ENCODE measurements at places on chromosomes 11 and 22. TPM values are rescaled to one million over a fixed set of nuclear protein-coding genes. Genes with fewer than 3 reads are reported as not detected.
A peak's percentile ranks its signal among the peaks of the same experiment; 100 is the strongest.

DNA sequence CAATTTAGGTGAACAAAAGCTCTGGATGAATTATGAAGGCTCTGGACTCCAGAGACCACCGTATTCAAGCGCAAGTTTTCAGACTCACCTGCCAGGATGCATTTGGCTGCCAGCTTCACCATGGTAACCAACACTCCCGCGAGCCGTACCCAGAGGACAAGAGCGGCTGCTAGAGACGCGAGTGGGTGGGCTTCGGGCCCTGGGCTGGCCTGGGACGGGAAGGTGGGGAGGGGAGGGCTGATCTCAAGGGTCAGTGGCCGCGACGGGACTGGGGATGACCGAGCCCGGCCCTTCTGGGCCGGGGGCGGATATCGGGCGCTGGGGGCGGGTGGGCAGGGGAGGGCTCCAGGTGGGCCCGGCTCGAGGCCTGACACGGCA, 344 bp downstream of the IFT27 start:
- 0 out of 2 replicates have a peak, but pooled peaks cover 6% of the 10 kb centered on the region for H3K4me1 ChIP-seq
- H3K36me3 ChIP-seq: no peaks in the 10 kb centered on the region
- DNase-seq: peak; percentile 48

- no peak overlapping the region for H3K4me3 ChIP-seq
- no peaks in the 10 kb centered on the region for H3K27me3 ChIP-seq
- no peak overlapping the region for H3K27ac ChIP-seq
- H3K36me3 ChIP-seq: no peaks in the 10 kb centered on the region
- DNase-seq: no peak
- no peaks in the 10 kb centered on the region for H3K4me1 ChIP-seq
Observed at GRCh38 chr11:74403607-74404321, 5.5 kb upstream of the PGM2L1 start.

GRCh38 chr11:19520681-19521080, 192.0 kb upstream of the NAV2 start:
- DNase-seq: no peak
- H3K4me3 ChIP-seq: no peak overlapping the region

GRCh38 chr22:48423481-48423911, 1404.2 kb downstream of the BRD1 start:
- H3K36me3 ChIP-seq: no peaks in the 10 kb centered on the region
- peak overlapping the region; percentile 23 for H3K27ac ChIP-seq
- peak; percentile 68 for DNase-seq
- H3K4me1 ChIP-seq: peaks cover 25% of the 10 kb centered on the region
- H3K27me3 ChIP-seq: no peaks in the 10 kb centered on the region

- DNase-seq: no peak
- H3K4me1 ChIP-seq: 0 out of 2 replicates have a peak, but pooled peaks cover 6% of the 10 kb centered on the region
- no peak overlapping the region for H3K4me3 ChIP-seq
- no peaks in the 10 kb centered on the region for H3K36me3 ChIP-seq
- H3K27me3 ChIP-seq: no peaks in the 10 kb centered on the region
- H3K27ac ChIP-seq: no peak overlapping the region
Observed at GRCh38 chr22:45916515-45916914, 60.4 kb downstream of the WNT7B start.

DNA sequence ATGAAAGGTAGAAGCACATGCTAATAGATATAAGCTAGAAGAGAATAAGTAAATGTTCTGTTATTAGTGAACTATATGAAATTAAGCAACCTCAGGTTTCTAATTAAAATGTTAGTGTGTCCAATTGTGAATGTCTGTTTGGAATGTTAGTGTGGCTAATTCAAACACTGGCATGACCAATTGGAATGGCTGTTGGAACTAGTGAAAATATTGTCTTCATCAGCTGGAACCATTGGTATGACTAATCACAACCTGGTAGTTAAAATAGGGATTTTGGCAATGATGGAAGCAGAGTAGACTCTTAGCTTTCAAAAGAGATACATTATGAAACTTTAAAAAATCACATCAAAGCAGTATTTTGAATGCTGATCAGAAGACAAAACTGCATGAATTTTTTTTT, 66.8 kb downstream of the CYB5R2 start:
- H3K4me1 ChIP-seq: peaks cover 22% of the 10 kb centered on the region
- no peaks in the 10 kb centered on the region for H3K27me3 ChIP-seq
- H3K27ac ChIP-seq: no peak overlapping the region
- DNase-seq: peak; percentile 10

- no peaks in the 10 kb centered on the region for H3K27me3 ChIP-seq
- H3K36me3 ChIP-seq: no peaks in the 10 kb centered on the region
- no peak overlapping the region for H3K4me3 ChIP-seq
- DNase-seq: peak; percentile 81
Observed at GRCh38 chr22:46542011-46542985, 4.9 kb upstream of the CELSR1 start.

DNA sequence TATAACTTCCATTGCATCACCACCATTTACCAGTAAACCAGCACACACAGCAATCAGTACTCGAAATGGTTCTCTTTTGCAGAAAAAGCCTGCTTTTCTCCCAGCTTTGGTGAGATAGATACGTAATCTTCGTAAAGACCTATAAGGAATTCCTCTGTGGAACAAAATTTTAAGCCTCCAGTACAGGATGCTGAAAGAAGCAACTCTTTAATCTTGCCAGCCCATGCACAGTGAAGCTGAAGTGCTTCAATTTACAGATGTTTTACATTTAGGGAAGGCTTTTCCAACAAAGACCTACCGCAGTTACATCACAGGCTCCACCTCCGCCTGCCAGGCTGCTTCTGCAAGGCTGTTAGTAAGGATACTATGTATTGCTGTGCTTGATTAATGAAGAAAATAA, 1.9 kb downstream of the ELMOD1 start:
- H3K36me3 ChIP-seq: no peaks in the 10 kb centered on the region
- peaks cover 23% of the 10 kb centered on the region for H3K27me3 ChIP-seq
- no peak overlapping the region for H3K27ac ChIP-seq
- H3K4me3 ChIP-seq: no peak overlapping the region

DNA sequence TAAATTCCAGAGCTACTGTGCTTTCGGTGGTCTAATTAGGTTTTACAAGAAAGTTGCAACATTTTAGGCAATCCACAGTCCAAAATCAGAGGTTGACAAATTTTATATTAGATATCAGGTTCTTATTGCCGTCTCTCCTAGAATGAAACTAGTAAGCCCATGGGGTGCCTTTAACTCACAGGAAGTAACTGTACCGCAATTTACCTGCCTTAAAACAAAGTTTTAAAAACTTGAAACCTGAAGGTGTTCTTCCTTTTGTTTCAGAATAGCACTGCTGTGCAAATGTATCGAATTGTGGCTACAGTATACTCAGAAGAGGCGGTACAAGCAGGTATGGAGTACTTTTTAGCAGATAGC, 77.2 kb downstream of the PISD start:
- H3K27ac ChIP-seq: peak overlapping the region; percentile 67
- H3K27me3 ChIP-seq: no peaks in the 10 kb centered on the region
- DNase-seq: no peak

GRCh38 chr22:30402028-30402765, 5.4 kb downstream of the SEC14L2 start:
- DNase-seq: no peak
- no peak overlapping the region for H3K4me3 ChIP-seq
- H3K4me1 ChIP-seq: peaks cover 34% of the 10 kb centered on the region
- no peaks in the 10 kb centered on the region for H3K36me3 ChIP-seq

DNA sequence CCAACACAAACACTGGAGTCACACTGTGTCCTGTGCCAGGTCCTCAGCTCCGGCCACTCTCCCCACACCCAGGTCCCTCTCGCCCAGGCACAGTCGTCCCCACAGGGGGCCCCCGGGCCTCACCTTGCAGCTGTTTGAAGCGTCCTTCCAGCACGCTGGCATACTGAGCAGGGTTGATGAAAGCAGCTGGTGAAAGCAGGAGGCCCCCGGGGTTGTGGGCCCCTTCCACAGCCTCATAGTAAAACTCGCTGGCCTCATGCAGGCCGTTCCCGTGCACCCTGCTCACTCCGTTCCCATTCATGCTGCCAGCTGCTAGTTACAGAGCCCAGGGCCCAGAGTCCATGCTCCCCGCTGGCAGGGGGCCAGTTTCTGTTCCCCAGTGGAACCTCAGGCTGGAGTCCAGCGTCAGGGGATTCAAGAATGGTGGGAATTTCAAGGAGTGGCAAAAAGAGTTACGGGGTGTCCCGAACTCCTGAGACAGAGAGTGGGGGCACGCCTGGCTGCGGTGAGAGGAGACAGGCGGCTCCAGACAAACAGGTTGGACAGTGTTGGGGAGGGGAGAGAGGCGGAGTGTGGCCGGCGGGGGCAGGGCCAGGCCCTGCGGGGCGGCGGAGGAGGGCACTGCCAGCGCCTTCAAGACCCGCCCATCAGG, 10.6 kb downstream of the SPTBN2 start:
- DNase-seq: no peak
- no peaks in the 10 kb centered on the region for H3K4me1 ChIP-seq

DNA sequence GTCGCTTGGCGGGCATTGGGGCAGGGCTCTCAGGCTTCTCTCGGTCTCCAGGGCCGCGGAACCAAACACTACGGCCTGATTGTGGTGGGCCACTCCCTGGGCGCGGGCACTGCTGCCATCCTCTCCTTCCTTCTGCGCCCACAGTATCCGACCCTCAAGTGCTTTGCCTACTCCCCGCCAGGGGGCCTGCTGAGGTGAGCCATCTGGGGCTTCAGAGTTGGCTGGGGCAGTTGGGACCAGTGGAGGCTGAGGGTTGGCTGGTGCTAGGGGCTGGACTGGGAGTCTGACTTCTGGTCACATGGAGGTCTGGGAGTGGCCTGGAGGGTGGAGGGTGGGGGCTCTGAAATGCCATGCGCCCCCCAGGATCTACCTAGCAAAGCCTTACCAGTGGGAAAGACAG, 15.3 kb upstream of the MYRF start:
- no peak for DNase-seq
- H3K36me3 ChIP-seq: no peaks in the 10 kb centered on the region
- no peak overlapping the region for H3K27ac ChIP-seq
- H3K27me3 ChIP-seq: no peaks in the 10 kb centered on the region
- H3K4me3 ChIP-seq: no peak overlapping the region

Gene RFPL2
- not detected for total RNA-seq

Gene SYCE3
- not detected for total RNA-seq

Gene FBLN1
- total RNA-seq: 137 TPM

Gene ZNRF3
- 3.9 TPM for total RNA-seq

Gene KCNK7
- total RNA-seq: not detected
